Psoas muscle (tissue), 8 donors: ENCODE measurements at places on chromosomes 12 and 14.
A peak's percentile ranks its signal among the peaks of the same experiment; 100 is the strongest.

DNA sequence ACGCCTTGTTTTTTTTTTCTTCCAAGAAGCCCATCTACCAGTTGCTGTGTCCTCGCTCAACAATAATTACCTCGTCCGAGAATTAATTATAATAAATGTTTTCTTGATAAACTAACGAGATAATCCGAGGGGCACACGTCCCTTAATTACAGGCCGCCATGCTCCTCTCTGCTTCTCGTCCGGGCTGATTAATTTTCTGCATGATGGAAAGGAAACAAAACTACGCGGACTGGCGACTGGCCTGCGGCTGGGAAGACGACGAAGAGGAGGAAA lies 2.2 kb downstream of the OTX2 start:
- no peak for DNase-seq

GRCh38 chr12:98635657-98636323 lies 8.8 kb downstream of the IKBIP start:
- DNase-seq, result no peak

GRCh38 chr14:32379447-32379846 lies 50.3 kb downstream of the AKAP6 start:
- no peak for DNase-seq

DNA sequence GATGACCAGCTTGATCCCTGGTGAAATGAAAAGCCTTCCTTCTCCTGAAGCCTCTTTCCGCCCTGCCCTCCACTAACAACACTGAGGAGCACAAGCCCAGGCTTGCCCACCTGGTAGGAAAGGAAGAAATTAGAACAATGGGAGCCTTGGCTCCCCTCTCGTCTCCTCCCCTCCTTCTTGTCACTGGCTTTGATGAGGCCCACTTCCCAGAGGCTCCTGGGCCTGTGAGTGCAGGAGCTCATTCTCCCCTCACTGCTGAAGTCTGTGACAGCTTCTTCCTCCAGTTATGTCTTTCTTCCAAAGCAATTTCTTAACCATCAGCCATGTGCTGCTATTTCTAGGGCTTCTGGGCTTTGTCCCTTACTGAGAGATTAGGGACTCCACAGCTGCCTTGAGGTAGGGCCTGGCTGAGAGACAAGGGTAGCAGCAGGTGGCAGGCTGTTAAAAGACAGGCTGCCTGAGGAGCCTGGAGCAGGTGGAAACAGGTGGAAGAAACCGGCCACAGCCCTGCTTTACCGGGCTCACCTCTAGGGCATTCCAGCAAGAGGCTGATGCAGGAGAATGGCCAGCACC lies 53.6 kb upstream of the SRSF5 start:
- DNase-seq, result peak; percentile 48

GRCh38 chr12:48716493-48717251 lies at the start of gene CCNT1:
Gene CCNT1, minus strand, starts transcription at chr12:48716707. Its CDS starts 32 bp downstream, at chr12:48716675.
- DNase-seq, result peak; percentile 99

DNA sequence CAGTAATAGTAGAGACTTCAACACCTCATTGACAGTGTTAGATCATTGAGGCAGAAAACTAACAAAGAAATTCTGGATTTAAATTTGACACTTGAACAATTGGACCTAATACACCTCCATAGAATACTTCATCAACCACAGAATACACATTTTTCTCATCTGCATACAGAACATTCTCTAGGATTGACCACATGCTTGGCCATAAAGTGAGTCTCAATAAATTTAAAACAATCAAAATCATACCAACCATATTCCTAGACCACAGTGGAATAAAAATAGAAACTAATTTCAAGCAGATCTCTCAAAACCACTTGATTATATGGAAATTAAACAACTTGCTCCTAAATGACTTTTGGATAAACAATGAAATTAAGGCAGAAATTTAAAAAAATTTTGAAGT lies 82.3 kb downstream of the SLC38A4 start:
- no peak for DNase-seq

DNA sequence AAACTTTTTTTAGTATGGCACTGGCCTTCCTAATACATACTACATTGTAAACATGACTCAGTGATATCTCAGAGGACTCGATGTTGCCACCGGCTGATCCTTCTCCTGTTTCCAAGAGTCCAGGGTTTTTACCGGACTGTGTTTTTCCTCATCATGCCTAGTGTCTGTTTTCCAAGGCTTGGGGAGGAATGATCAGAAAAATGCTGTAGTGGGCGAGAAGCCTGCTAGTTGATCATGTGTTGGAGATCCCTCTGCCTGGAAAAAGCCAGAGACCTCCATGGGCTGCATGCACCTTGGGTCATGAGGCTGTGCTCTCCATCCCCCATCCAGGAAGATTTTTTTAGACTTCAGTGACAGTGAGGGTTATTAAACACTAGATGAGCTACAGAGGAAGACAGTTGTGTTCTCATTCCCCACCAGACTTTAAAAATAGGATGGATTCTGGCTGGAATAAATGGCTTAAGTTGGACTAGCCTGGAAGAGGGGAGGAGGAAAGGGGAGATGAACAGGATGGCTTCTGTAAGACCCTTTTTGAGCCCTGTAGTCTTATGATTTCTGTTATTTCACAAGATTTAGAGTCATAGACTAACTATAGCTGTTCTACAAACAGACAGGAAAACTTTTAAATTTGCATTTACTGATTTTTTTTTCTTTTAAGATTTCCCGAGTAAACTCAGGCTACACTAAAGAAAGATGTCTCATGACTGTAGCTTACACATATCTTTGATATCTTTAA lies 145.7 kb downstream of the SAMD4A start:
- no peak for DNase-seq

- no peak for DNase-seq
These were observed 17.2 kb downstream of the ADGRD1 start for GRCh38 chr12:130970908-130971233.

GRCh38 chr12:22299294-22299912 lies 35.1 kb downstream of the ST8SIA1 start:
- DNase-seq, result no peak
